ENCODE measurements at places on chromosomes 6 and 20. TPM values are rescaled to one million over a fixed set of nuclear protein-coding genes. Genes with fewer than 3 reads are reported as not detected.

The CLVS2 gene
- total RNA-seq = not detected

- peaks cover 100% of the 10 kb centered on the region for H3K36me3 ChIP-seq
- H3K4me3 ChIP-seq = no peak overlapping the region
- H3K4me1 ChIP-seq = no peaks in the 10 kb centered on the region
Measured at GRCh38 chr20:49028684-49029083, 17.4 kb upstream of the CSE1L start.

The MYT1 gene
- not detected for total RNA-seq

GRCh38 chr6:96651816-96652215 lies 88.9 kb downstream of the FHL5 start:
- H3K4me3 ChIP-seq = no peak overlapping the region
- H3K36me3 ChIP-seq = no peaks in the 10 kb centered on the region
- no peaks in the 10 kb centered on the region for H3K27me3 ChIP-seq
- DNase-seq = no peak

The MAVS gene
- total RNA-seq = 37.3 TPM

GRCh38 chr20:23397961-23398360 lies 23.3 kb downstream of the NAPB start:
- H3K4me1 ChIP-seq = peaks cover 8% of the 10 kb centered on the region
- H3K27me3 ChIP-seq = no peaks in the 10 kb centered on the region
- no peak overlapping the region for H3K4me3 ChIP-seq
- peaks cover 39% of the 10 kb centered on the region for H3K36me3 ChIP-seq

The SASH1 gene
- total RNA-seq = 53.5 TPM

The SRXN1 gene
- 40.9 TPM for total RNA-seq

The OR2B6 gene
- total RNA-seq = not detected

The OPRL1 gene
- 2.0 TPM for total RNA-seq

The TOP1 gene
- total RNA-seq = 69.5 TPM
